ENCODE measurements at places on chromosomes 12 and 14.

DNA sequence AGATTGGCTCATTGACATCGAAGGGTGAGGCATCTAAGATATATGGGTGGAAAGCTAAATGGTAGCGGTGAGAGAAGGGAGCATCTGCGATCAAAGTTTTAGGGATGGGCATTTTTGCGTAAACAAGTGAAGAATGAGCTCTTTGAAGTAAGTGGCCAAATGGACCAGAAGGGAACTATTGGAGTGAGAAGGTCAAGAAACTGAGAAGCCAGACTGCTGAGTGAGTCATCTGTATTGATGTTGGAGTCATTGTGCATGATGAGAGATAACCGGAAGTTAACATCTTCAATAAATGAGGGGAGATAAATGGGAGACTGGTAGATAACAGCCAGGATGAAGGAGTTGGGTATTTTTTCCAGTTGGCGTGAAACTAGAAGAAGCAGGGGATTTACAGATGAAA is 271.9 kb upstream of the PDE3A start:
- DNase-seq: no peak

GRCh38 chr14:105374389-105374788 is 23.9 kb upstream of the TEX22 start:
- DNase-seq: no peak

DNA sequence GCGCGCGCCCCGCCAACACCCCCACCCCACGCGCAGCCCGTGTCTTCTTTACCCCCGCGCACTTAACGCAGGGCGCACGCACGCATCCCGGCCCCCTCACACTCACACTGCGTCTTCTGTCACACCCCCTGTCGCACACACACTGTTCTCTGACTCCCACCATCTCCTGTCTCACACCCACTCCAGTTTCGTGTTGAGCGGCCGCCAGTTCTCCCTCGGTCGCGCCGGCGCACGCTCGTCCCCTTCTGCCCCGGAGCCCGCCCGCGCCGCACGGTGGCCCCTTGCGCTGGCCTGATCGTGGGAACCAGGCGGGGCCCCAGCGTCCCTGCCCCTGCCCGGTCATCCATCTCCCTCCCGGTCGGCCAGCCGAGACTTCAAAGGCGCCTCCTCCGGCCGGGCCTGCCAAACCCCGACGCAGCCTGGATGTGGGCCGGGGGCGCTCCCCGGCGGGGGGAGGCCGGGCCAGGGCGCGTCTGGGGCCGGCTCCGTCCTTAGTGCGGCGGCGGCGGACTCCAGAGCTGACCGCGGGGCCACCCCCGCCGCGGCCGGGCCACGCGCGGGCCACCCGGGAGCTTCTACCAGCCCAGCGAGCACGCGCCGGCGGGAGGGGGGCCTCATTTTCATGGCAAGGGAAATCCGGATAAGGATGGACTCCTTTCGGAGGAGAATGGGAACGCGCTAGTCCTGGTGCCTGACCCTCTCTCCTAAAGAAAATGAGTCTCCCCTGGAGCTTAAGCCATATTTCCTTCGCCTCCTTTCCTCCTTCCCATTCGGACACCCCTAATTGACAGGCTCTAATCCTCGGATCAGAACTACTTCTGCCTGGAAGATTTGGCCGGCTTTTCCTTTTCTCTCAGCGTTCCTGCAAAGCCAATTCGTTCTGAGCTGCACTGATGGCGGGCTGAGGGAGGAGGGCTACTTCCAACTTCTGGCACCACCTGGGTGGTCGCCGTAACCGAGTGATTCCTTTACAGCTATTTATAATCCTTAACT is 82.0 kb upstream of the HMGA2 start:
- DNase-seq: peak; percentile 79

- no peak for DNase-seq
Observed at GRCh38 chr12:97292588-97292987, 170.0 kb upstream of the RMST start.

DNA sequence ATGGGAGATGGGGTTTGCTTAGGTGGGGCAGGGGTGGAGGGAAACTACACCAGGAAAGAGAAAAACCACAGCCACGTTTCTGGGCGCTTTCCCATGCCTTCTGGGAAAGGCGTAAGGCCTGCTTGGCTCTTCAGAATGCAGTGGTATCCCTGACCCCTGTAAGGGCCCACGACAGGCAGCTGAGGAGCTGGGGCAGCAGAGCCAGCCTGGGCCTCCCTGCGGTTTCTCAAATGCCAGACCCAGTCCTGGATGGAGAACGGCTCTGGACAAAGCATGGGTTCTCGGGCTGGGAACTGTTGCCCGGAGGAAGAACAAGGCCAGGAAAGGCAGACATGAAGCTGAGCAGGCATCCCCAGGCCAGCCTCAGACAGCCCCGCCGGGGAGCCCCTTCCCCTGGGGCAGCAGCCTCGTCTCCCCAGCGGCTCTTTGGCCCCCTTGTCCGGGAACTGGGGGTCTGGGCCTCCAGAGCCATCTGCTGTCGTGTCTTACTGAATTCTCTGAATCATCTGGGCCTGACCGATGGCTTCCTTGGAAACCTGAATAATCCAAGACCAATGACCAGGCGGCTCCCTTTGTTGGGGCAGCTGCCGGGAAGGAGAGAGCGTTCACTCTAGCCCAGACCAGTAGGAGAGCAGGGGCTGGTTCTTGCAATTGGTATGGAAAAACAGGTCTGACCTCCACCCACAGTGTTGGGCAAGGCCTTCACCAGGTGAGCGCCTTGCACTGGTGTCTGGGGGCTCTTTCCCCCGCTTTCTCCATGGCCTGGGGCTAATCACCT is 64.0 kb upstream of the RIN3 start:
- no peak for DNase-seq

DNA sequence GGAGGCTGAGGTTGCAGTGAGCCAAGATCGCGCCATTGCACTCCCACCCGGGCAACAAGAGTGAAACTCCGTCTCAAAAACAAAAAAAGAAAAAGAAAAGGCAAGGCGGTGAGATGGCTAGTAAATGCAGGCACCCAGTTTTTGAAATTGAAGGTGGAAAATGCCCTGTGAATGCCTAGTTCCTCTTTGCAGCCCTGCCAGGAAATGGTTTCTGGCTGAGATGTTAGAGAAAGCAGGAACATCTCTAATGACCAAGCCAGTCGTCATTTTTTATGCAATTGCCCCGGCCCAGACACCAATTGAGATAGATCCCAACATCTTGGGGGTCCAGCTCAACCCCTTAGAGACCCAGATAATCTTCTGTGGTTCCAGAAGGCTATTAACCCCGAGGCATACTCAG is 17.0 kb downstream of the SLC8A3 start:
- DNase-seq: no peak

DNA sequence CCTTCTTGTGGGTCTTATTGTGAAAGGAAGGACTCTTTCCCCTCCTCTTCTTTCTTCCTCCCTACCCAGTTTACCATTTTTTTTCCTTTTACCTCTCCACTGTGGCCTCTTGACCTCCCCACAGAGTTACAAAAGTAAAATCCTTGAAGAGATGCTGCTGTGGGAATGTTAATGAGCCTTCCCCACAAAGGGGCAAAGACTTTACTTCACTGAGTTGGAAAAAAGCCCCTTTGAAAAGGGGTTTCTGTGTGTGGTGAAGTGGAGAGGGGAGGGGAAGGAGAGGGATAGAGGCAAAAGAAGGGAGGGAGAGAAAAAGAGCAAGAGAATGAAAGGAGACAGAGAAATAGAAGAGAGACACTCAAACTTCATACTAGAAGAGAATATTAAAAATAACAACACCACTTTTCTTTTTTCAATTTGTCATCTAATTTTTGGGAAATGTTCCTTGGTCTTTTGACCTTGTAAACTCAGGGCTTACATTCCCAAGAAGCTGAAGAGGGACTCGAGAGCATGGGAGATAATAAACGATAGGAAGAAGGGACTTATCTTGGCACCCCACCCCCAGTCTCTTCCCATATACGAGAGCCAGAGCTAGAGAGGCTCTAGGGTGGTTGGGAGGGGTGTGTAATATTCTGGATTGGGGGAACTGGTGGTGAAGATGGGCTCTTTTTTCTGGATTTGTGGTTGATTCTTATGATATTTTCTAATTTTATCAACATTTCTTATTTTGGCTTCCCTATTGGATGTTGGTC is 13.2 kb upstream of the SALL2 start:
- peak; percentile 69 for DNase-seq

DNA sequence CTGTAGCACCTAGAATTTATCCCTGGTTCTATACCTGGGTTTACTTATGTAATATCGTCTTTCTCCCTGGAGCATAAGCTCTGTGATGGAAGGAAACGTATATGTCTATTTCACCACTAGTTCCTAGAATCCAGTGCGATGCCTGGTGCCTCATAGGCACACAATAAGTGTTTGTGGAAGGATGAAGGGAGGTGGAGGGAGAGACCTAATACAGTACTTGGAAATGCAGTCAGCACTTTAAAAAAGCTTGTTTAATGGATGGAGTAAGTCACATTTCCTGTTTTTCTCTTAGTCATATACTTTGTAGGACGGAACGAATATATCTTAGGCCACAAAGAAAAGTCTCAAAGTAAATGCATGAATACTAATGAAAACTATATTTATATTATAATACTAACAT is 186.5 kb upstream of the HMGA2 start:
- DNase-seq: no peak

- no peak for DNase-seq
Observed at GRCh38 chr14:68571928-68572525, 220.8 kb downstream of the ZFP36L1 start.

GRCh38 chr12:7130701-7131501 is 730 bp downstream of the CLSTN3 start:
- peak; percentile 90 for DNase-seq

- no peak for DNase-seq
Observed at GRCh38 chr14:83372271-83372670, 1838.6 kb upstream of the SEL1L start.

- peak; percentile 77 for DNase-seq
Observed at GRCh38 chr14:96146131-96146771, 58.4 kb upstream of the BDKRB2 start.

GRCh38 chr12:113782873-113783272 is 183.3 kb downstream of the RBM19 start:
- DNase-seq: no peak

GRCh38 chr12:118472940-118473339 is 96.6 kb downstream of the SUDS3 start:
- peak; percentile 42 for DNase-seq

DNA sequence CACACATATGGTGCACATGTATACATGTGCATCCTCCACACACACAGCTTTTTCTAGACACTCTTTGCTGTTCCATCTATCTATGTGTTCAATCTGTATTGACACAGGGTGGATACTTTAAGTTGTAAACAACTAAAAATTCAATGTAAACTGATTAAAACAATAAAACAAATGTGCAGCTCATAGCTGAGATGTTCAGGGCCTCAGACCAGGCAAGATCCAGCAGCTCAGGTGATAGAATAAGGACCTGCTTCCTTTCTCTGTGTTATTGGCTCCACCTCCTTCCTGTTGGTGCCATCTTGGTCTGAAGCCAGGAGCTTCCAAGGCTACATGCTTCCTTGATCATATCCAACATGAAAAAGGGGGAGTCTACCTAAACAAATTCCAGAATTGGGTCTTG is 158.1 kb upstream of the RFLNA start:
- no peak for DNase-seq

GRCh38 chr12:90226211-90226610 is 517.6 kb upstream of the ATP2B1 start:
- DNase-seq: no peak

DNA sequence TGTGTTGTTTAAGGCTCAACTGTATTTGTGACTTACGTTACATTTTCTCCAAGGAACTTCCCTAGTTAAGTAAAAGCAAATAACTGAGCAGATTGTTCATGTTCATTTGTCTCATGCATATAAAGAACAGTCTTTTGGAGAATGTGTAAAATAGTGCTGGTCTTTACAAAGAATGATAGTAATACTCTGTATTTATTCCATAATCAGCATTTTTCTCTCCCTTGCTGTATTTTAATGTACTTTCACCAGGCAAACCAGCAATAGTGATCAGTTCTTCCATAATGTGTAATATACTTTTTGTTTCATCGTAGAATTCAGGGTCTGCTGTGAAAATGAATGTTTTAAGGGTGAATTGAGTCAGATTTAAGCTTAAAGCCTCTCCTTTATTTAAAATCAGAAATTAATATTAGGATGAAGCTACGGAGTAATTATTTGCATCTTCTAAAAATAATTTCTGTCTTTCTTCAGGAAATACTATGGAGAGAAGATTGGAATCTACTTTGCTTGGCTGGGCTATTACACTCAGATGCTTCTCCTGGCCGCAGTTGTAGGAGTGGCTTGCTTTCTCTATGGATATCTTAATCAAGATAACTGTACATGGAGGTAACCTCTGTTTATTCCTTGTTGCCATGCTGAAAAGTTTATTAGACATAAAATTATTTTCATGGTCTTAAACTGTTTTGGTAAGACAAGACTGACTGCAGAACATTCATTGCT is 141.1 kb downstream of the ANO6 start:
- DNase-seq: no peak

GRCh38 chr14:74592476-74593201 is 19.4 kb downstream of the LTBP2 start:
- DNase-seq: no peak

GRCh38 chr14:38710881-38711280 is 392.2 kb downstream of the SEC23A start:
- no peak for DNase-seq

- DNase-seq: no peak
Observed at GRCh38 chr12:57173089-57173488, 25.7 kb upstream of the LRP1-AS start.

DNA sequence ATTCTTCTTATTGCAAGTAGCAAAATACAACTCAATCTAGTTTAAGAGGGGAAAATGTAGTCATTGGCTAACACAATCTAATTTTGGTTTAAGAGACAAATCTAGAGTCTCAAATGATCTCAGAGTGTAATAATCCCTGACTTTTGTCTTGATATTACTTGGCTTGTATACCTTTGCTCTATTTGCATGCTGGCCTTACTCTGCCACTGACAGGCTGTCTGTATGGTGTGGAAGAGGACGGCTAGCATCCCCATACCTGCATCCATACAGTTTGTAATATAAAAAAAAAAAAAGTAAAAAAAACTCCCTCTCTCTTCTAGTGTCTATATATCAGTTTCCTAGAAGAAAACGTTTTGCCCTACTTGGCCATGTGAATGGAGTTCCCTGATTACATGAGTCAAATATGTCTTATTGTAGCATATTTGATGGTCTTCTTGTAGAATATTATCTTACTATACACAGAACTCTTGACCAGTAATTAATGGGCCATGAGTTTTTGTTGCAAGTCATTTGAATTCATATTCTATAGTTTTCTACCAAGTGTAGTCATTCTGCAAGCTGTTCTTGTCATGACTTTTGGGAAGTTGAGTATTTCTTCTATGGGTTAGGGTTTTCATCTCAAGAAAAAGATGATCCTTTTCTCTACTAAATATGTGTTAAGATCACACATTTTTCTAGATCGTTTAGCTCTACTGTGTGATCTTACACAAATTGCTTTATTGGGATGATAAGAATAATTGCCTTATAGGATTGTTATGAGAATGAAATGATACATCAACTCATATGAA is 8.2 kb downstream of the HIF1A start:
- DNase-seq: no peak

GRCh38 chr12:18721452-18721851 is 16.4 kb downstream of the PLCZ1 start:
- DNase-seq: no peak

DNA sequence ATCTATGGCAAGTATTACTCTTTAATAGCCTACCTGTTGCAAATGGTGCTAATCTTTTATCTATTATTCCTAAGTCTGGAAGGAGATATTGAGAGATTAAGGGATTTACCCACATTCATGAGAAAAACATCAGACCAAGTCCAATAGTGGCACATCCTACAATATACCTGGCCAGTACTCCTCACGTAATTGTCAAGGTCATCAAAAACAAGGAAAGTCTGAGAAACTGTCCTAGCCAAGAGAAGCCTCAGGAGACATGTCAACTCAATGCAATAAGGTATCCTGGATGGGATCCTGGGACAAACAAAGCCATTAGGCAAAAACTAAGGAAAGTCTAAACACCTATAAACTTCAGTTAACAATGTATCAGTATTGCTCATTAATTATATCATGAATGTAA is 12.5 kb downstream of the NR2C1 start:
- DNase-seq: no peak

All from spinal cord (tissue), 10 donors.